Stomach (tissue), 19 donors: ENCODE measurements at places on chromosomes 11 and 22. TPM values are rescaled to one million over a fixed set of nuclear protein-coding genes. Genes with fewer than 3 reads are reported as not detected.
A peak's percentile ranks its signal among the peaks of the same experiment; 100 is the strongest.

GRCh38 chr22:28548406-28548805, 131.2 kb downstream of the TTC28 start:
- no peak for DNase-seq

- DNase-seq = peak; percentile 25
These were observed 27.3 kb upstream of the MUC5AC start for GRCh38 chr11:1130276-1131032.

DNA sequence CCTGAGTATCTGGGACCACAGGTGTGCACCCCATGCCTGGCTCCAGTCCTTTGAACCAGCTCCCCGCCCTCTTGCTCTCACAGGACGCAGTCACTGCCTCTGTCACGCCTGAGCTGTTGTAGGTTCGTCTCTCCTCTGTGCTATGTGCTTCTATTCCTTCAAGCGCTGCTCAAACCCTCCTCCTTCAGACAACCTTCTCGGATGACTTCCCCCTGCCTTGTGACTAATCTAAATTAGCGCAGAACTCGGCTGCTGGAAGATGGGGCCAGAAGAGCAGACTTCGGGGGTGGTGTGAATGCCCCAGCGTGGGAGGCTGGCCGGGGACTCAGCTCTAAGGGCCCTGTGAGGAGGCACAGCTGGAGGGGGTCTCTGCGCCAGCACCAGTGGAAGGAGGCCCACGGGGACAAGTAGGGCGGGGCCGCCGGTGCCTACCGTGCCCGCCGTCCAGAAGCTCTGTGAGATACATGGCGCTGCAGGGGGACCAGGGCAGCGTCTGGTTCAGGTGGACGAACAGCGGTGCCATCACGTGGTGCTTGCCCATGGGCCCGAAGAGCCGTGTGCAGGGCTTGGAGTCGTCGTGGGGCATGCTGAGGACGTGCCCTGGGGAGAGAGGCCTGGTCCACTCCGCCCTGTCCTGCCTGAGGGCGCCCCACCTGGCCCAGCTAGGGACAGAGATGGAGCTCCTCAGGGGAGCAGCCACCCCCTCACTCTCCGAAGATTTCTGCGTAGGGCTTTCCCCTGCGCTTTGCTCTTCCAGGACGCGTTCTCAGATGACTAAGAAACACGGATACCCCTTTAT, 12.5 kb downstream of the ADAMTS8 start:
- no peak for DNase-seq

DNA sequence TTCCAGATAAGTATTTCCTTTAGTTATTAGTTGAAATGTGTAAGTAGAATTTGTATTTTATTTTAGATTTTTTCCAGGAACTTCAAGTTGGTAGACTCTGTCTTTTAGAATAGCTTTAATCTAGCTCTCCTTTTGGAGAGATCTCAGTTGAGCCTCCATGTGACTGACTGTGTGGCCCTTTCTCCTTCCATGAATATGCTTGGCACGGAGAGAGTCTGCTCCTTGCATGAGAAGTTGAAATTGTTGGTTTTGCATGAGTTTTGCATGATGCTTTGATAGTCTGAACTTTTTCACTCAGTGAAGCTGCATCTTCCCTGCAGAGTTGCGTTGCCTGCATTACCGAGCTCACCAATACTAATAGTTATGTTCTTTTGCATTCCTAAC, 32.8 kb upstream of the CTTN start:
- DNase-seq = no peak

- no peak for DNase-seq
These were observed 4.8 kb upstream of the SYT8 start for GRCh38 chr11:1830004-1830321.

GRCh38 chr11:102546923-102547471, 16.4 kb upstream of the MMP7 start:
- peak; percentile 20 for DNase-seq

DNA sequence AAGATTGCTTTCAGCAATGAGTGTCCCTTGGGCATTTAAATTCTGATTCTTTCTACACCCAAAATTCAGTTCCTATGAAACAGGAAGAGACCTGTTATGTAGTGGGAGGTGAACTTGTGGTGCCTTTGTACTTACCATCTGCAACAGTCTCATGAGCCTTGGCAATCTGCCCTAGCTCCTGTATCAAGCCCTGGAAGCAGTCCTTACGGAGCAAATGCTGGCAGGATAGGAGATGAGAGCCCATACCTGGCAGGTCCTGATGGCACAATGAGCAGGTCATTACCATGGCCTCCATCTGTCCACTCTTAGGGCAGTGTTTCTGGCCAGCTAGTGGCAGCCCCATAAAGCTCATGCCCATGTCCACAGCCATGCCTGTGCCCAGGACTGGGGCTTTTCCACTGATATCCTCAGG, 10.8 kb downstream of the TRIM66 start:
- DNase-seq = peak; percentile 65

DNA sequence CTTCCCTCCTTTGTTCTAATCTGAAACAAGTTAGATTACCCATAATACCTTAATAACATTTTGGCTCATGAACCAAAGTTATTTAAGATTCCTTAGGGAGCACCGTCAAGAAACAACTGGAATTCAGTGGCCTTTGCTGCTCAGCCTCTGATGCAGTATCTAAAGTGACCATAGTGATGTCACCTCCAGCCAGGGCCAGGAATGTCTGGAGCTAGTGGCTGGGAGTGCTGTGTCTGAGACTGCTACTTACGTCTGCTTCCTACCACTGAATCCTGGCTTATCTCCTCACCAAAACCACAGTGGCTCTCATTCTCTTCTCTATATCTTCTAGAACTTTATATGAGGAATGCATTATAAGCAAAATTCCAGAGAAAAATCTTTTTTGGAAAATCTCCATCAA, 658.0 kb downstream of the DLG2 start:
- no peak for DNase-seq

- DNase-seq = no peak
These were observed 217.6 kb upstream of the CARD18 start for GRCh38 chr11:105357146-105357545.

- DNase-seq = no peak
These were observed 14.1 kb upstream of the CALCB start for GRCh38 chr11:15059132-15059915.

DNA sequence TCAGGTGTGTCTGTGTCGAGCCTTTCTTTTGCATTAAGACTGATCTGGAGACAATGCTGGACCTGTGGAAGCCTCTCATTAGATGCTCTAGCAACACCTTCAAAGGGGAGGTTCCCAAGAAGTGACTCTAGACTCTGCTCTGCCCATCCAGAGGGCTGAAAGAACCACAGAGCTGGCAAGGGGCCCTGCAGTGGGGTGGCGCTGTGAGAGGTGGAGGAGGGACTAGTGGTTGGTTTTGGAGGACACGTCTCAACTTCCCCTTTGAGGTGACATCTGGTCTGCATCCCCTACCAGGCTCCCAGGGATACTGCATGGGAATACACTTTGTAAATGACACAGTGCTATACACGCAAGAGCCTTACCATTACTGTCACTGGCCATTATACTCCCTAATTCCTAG, 34.2 kb upstream of the SYT13 start:
- DNase-seq = no peak

GRCh38 chr22:31646186-31647019, 15.6 kb downstream of the PISD start:
- DNase-seq = no peak

Gene RAB36
- 1.7 TPM for polyA plus RNA-seq

Gene TUBA8
- polyA plus RNA-seq = 3.5 TPM

Gene PES1
- polyA plus RNA-seq = 46.2 TPM

Gene PARVG
- polyA plus RNA-seq = 5.7 TPM

Gene MRPL17
- polyA plus RNA-seq = 49.4 TPM

Gene TMEM191B
- polyA plus RNA-seq = 0.44 TPM

Gene GTSE1
- polyA plus RNA-seq = 1.1 TPM

Gene CTTN
- polyA plus RNA-seq = 69.8 TPM

Gene DERL3
- 24.5 TPM for polyA plus RNA-seq
